ENCODE measurements at places on chromosomes 16 and 17.

GRCh38 chr16:11755022-11755760, 12.5 kb upstream of the TXNDC11 start:
- no peak for DNase-seq

GRCh38 chr16:66238696-66239095, 127.8 kb upstream of the CDH5 start:
- DNase-seq: no peak

- DNase-seq: no peak
These were observed 1.2 kb upstream of the RARA start for GRCh38 chr17:40307740-40308239.

- peak; percentile 2 for DNase-seq
These were observed 25.6 kb downstream of the WIPI1 start for GRCh38 chr17:68431661-68432071.

- DNase-seq: peak; percentile 31
These were observed 2.5 kb downstream of the ALOX15B start for GRCh38 chr17:8041249-8041928.

- DNase-seq: no peak
These were observed 973 bp upstream of the IL4R start for GRCh38 chr16:27312580-27313421.

DNA sequence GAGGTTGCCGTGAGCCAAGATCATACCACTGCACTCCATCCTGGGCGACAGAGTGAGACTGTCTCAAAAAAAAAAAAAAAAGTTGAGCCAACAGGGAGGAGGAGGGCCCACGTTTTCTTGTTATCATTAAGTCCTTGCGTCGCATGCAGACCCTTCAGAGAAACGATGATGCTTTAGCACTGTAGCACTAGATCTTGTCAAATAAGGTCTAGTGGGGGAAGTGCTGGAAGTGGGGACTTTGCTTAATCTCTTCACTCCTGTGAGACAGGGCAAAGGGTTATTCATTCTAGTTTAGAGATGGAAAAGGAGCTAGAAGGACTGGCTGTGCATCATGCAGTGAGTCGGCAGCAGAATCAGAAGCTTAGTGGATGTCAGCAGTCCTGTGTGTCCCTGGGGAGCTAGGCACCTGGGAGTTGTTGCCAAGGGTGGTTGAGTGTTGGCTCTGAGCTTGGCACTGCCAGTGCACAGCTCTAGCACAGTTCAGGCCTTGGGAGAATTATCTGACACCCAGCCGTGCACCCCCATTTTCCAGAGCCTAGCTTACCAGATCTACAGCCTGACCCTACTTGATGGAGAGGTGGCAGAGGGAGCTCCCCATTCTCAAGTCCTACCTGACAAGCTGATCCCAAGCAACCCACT, 33.4 kb upstream of the TBX2 start:
- DNase-seq: no peak
